HCT116 (cell line): ENCODE measurements at places on chromosomes 4 and X.

DNA sequence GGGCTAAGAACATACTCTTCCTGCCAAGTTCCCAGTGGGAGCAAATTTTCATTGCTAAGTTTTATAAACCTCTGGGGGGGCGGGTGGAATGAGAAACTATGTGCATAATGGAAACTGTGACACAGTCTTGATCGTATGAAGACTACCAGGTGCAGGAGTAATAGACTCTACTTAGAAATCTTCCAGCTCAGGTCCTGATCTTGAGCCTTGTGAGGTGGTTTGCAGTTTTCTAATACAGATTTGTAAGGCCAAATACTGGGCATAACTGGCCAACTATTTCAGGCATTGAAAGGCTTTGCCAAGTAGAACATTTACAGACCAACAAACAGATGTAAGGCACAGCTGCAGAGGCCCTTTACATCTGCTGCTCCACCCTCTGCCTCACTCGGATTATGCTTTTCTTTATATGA lies 89.7 kb upstream of the CBR4 start:
- H3K27me3 ChIP-seq: no peaks in the 10 kb centered on the region
- no peak for DNase-seq
- no peak overlapping the region for H3K4me3 ChIP-seq

DNA sequence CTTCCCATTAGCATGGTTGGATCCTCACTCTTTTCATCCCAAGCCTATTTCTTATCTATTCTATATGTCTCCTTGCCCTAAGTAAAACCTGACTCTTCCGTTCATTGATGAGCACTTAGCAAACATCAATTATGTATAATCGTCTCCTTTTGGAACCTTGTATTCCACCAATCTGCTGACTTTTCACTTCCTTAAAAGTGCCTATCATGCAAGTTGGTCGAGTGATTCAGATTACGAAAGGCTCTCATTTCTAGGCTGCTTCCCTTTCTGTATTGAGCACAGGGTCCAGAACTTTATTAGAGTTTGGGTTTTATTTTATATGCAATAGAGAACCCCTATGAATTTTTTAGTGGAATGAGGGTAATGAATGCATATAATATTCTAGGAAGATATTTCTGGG lies 27.1 kb upstream of the ALB start:
- no peak overlapping the region for H3K4me3 ChIP-seq
- no peak overlapping the region for H3K27ac ChIP-seq
- no peaks in the 10 kb centered on the region for H3K36me3 ChIP-seq
- no peak for DNase-seq
- no peaks in the 10 kb centered on the region for H3K4me1 ChIP-seq

GRCh38 chr4:109559983-109560686 lies at the start of gene MCUB:
MCUB (plus strand) TSS chr4:109560246; CDS start chr4:109560338, 92 bp downstream.
- peak; percentile 73 for DNase-seq
- peak within 1 kb of the TSS; percentile 66 for H3K27ac ChIP-seq
- peak within 1 kb of the TSS; percentile 76 for H3K4me3 ChIP-seq
- peaks cover 6% of the 10 kb centered on the region; the same call in 1 of the 2 replicates for H3K4me1 ChIP-seq
- H3K36me3 ChIP-seq: no peaks in the 10 kb centered on the region
- no peaks in the 10 kb centered on the region for H3K27me3 ChIP-seq

GRCh38 chr4:81404294-81404693 lies 67.4 kb downstream of the RASGEF1B start:
- H3K4me3 ChIP-seq: no peak overlapping the region
- no peak overlapping the region for H3K27ac ChIP-seq
- no peaks in the 10 kb centered on the region for H3K4me1 ChIP-seq
- DNase-seq: no peak

DNA sequence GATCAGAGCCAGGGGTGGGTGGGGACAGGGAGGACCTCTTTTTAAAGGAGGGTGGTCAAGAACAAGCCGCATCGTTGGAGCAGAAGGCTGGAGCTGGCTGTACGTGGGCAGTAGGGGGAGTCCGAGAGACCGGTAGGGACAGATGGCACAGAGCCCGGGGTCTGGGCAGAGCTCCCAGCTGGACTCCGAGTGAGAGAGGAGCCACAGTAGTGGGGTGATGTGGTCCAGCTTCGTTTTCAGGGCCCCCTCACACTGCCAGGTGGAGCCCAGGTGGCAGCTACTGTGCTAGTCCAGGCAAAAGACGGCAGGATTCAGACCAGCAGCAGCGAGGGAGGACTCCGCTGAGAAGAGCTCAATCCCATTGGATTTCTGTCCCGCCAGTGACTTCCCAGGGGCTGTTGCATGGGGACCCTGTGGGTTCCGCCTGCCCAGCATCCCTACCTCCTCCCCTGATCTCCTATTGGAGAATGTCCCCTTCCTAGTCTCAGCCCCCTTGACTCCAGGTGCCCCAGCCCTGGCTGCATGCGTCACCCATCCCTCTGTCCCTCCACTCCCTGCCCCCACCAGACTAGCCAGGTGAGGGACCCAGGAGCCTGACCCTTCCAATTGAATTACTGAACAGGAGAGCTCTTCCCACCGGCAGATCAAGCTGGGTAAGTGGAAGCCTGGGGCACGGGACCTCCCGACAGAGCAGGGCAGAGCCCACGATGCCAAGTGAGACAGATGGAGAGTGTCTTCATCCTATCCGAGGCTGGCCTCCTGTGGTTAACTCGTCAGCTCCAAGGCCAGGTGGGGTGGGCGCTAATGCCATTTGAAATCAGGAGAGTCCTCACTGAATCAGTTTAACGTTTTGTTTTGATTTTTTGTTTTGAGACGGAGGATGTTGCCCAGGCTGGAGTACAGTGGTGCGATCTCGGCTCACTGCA lies 2.9 kb downstream of the ARHGAP4 start:
- H3K27me3 ChIP-seq: no peaks in the 10 kb centered on the region
- no peaks in the 10 kb centered on the region for H3K36me3 ChIP-seq
- no peak overlapping the region for H3K4me3 ChIP-seq
- H3K27ac ChIP-seq: no peak overlapping the region

GRCh38 chr4:184536065-184536880 lies 61.9 kb upstream of the IRF2 start:
- H3K4me3 ChIP-seq: peak overlapping the region; percentile 51
- H3K36me3 ChIP-seq: no peaks in the 10 kb centered on the region
- no peaks in the 10 kb centered on the region for H3K27me3 ChIP-seq

DNA sequence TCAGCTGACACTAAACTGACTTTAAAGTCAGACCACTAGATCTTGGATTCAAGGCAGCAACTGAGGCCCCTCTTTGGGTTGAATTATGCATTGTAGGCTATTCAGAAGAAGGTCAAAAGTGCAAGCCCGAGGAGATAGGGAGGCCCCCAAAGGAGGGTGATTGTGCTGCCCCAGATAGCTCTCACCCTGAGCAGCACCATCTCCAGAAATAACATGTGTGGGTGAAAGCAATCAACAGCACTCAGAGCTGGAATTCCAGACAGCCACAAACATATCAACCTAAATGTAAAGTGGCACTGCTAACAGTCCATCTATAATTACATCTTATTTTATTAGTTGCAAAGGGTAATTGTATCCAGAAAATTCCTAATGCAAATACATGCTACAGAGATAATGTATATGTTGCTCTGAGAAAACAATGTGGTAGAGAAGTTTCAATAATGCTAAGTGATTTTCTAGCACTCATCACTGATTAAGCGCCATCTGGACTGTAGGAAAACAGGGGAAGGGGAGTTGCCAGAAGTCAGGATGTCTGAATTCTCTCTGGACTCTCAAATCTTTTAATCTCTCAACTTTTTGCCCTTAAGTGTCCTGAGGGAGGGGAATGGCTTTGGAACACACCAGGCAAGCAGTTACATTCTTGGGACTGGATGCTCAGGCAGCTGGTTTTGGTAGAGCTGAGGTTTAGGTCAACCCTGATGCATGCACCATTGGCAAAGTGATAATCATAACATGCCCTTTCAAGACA lies 61.8 kb upstream of the SFRP2 start:
- no peaks in the 10 kb centered on the region for H3K4me1 ChIP-seq
- H3K27ac ChIP-seq: no peak overlapping the region
- no peak for DNase-seq
- H3K4me3 ChIP-seq: no peak overlapping the region
- H3K36me3 ChIP-seq: no peaks in the 10 kb centered on the region
- H3K27me3 ChIP-seq: no peaks in the 10 kb centered on the region

DNA sequence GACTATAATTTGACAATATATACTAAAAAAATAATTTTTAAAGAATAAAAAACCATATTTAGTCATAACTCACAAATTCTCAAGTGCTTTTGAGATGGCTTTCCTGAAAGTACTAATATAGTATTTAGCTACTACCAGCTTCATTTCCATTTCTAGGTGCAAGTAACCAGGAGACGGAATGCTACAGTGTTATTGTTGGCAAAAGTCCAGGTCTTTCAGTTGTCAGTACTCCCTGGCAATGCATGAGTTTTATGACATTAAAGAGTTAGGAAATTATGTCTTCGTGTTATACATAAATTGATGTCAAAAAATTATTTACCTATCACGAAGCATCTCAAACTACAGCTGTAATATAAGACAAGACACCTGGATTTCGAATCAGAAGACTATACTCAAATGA lies 45.0 kb downstream of the TMEM47 start:
- no peak for DNase-seq
- no peaks in the 10 kb centered on the region for H3K4me1 ChIP-seq
- H3K27me3 ChIP-seq: no peaks in the 10 kb centered on the region

- no peaks in the 10 kb centered on the region for H3K36me3 ChIP-seq
- peak overlapping the region; percentile 50 for H3K4me3 ChIP-seq
- DNase-seq: no peak
- H3K27me3 ChIP-seq: no peaks in the 10 kb centered on the region
- H3K4me1 ChIP-seq: no peaks in the 10 kb centered on the region
These were observed 694 bp downstream of the OCRL start for GRCh38 chrX:129540722-129541184.

GRCh38 chrX:12814420-12814819 lies 23.2 kb downstream of the PRPS2 start:
- H3K27ac ChIP-seq: no peak overlapping the region
- H3K36me3 ChIP-seq: peaks cover 3% of the 10 kb centered on the region; the same call in 1 of the 2 replicates
- H3K4me1 ChIP-seq: no peaks in the 10 kb centered on the region
- no peak for DNase-seq
- H3K4me3 ChIP-seq: no peak overlapping the region
- H3K27me3 ChIP-seq: no peaks in the 10 kb centered on the region

- DNase-seq: no peak
- no peak overlapping the region for H3K4me3 ChIP-seq
- no peaks in the 10 kb centered on the region for H3K27me3 ChIP-seq
- no peak overlapping the region for H3K27ac ChIP-seq
These were observed 26.5 kb downstream of the ELF4 start for GRCh38 chrX:130083656-130084382.

- H3K36me3 ChIP-seq: no peaks in the 10 kb centered on the region
- no peaks in the 10 kb centered on the region for H3K27me3 ChIP-seq
- no peak overlapping the region for H3K27ac ChIP-seq
- H3K4me1 ChIP-seq: peaks cover 36% of the 10 kb centered on the region
- no peak overlapping the region for H3K4me3 ChIP-seq
These were observed 71.1 kb downstream of the MID1 start for GRCh38 chrX:10549280-10549679.

DNA sequence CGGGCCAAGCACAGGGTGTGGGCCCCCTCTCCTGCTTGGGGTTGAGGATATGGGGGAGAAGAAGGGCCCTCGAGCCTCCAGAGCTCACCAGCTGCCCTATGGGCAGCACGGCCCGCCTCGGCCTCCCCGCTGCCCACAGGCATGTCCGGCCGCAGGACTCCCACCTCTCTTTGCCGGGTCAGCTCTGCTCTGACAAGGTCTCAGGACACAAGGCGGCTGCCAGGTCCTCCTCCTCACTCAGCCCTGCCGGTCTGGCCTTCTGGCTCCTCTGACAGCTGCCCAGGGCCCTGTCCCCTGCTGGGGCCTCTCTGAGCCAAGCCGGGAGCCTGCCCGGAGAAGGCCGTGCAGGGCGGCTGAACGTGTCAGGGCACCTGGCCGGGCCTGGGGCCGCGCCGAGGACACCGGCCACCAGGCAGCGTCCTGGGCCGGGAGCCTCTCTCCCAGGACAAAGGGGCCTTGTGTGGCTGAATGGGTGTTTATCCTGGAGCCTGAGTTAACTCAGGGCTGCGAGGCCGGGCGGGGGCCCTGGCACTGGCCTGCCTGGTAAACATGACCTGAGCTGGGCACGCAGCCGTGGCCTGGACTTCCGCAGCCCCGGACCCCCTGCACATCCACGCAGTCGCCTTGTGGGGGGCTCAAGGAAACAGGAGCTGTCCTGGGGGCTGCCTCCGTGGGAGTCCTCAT lies 25.7 kb downstream of the TACC3 start:
- H3K27ac ChIP-seq: no peak overlapping the region; the same call in 1 of the 2 replicates
- no peaks in the 10 kb centered on the region for H3K27me3 ChIP-seq
- no peak for DNase-seq
- H3K4me1 ChIP-seq: peaks cover 20% of the 10 kb centered on the region; the same call in 1 of the 2 replicates

DNA sequence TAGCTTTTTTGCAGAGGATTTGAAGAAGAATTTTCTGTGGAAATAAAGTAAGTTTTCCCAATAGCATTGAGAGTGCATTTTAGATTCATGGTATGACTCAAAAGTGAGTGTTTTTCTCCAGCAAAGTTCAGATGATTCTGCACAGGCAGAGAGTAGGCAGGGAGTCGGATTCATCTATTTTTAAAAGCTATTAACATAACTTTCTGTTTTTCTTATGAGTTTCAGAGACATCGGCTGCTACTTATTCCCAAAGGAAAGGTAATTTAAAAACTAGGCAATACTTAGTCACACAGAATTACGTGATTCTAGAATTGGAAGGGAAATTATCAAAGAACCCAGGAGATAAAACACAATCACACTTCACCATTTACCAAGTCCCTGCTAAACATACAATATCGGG lies 4.4 kb downstream of the CCDC110 start:
- H3K4me1 ChIP-seq: peaks cover 10% of the 10 kb centered on the region
- no peaks in the 10 kb centered on the region for H3K27me3 ChIP-seq
- DNase-seq: no peak
- H3K36me3 ChIP-seq: no peaks in the 10 kb centered on the region
- no peak overlapping the region for H3K27ac ChIP-seq
- no peak overlapping the region for H3K4me3 ChIP-seq

DNA sequence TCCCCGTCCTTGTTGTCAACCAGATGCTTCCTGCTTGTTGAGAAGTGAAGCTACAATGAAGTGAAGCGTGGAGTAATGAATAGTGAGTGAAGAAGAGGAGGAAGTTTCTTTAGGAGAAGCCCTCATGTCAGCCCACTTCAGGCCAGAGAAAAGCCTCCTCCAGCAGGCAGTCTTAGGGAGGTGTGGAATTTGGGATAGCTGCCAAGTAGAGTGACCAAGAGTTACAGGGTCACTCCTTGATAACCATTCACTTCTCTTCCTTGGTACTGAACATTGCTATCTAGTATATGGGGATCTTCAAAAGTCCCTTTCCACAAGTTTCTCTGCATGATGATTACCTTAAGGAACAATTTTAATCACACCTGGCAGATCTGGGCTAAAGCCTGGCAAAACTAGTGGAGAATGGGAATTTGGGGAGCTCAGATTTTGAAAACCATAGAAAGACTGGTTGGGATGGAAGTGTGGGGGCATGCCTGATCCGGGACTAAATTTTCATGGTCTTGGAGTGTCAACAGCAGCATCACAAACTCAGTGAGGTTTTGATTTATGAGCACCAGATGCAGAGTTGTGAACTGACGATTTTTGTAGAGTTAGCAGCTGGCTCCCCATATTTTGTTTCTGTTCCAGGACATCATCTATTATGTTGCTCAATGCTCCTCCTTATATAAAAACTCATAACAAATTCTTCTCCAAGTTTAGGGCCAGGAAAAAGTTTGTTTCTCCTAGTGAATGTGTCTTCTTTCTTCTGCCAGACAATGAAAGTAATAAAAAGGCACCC lies 53.1 kb downstream of the IGSF1 start:
- no peaks in the 10 kb centered on the region for H3K27me3 ChIP-seq
- H3K4me3 ChIP-seq: no peak overlapping the region
- H3K4me1 ChIP-seq: no peaks in the 10 kb centered on the region
- no peaks in the 10 kb centered on the region for H3K36me3 ChIP-seq
- no peak for DNase-seq
- H3K27ac ChIP-seq: no peak overlapping the region

GRCh38 chr4:173237152-173237551 lies 68.5 kb downstream of the GALNT7 start:
- H3K4me3 ChIP-seq: no peak overlapping the region
- H3K27me3 ChIP-seq: no peaks in the 10 kb centered on the region
- H3K36me3 ChIP-seq: no peaks in the 10 kb centered on the region
- H3K27ac ChIP-seq: no peak overlapping the region
